Bronchus fibroblast of lung (primary cell): ENCODE measurements at places on chromosomes 13 and 19. TPM values are rescaled to one million over a fixed set of nuclear protein-coding genes. Genes with fewer than 3 reads are reported as not detected.

OR4F17 gene
- total RNA-seq, result not detected in 2 replicates

CASP14 gene
- not detected in 2 replicates for total RNA-seq

NKPD1 gene
- total RNA-seq, result 0.15 and 0.34 TPM in 2 replicates

KLK2 gene
- total RNA-seq, result 0.89 TPM in 1 of 2 replicates, not detected in the other

C1QTNF9B gene
- total RNA-seq, result 0.74 TPM in 1 of 2 replicates, not detected in the other

GAPDHS gene
- not detected in 2 replicates for total RNA-seq

YJEFN3 gene
- total RNA-seq, result 0.30 and 1.0 TPM in 2 replicates

GNG8 gene
- not detected in 2 replicates for total RNA-seq

PEAK3 gene
- total RNA-seq, result 0.15 TPM in 1 of 2 replicates, not detected in the other
